ENCODE measurements at places on chromosomes 11 and 22.

DNA sequence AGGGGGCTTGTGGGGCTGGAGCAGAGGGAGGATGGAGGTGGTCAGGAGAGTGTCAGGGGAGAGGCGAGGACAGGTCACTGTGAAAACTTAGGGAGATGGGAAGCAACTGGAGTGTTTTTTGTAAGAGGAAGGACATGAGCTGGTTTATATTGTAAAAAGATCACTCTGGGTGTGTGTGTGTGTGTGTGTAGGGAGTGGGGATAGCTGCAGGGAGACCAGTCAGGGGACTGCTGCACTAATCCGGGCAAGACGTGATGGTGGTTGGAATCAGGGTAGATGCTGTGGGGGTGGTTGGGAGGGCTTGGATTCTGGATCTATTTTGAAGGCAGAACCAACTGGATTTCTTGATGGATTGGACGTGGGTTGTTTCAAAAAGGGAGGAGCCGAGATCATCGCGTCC is 11.3 kb upstream of the SYT7 start:
- DNase-seq: no peak

DNA sequence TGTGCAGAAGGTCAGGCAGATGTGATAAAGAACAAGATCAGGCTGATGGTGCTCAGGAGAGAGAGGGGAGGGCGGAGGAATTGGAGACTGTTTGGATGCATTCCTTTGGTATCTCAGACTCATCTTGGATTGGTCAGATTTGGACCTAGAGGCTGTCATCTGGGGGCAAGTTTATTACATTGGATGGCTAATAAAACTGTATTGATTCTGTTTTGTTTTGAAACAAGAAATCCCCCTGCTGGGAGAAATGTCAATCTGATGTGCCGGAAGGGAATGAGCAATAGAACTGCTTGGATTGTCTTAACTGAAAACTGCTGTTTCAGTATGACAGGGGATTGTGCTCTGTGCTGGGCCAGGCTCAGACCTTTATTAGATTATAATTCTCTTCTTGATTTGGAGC is 25.5 kb upstream of the CCDC90B start:
- DNase-seq: no peak

- no peak for DNase-seq
Observed at GRCh38 chr11:72629266-72629665, 45.0 kb downstream of the PDE2A start.

DNA sequence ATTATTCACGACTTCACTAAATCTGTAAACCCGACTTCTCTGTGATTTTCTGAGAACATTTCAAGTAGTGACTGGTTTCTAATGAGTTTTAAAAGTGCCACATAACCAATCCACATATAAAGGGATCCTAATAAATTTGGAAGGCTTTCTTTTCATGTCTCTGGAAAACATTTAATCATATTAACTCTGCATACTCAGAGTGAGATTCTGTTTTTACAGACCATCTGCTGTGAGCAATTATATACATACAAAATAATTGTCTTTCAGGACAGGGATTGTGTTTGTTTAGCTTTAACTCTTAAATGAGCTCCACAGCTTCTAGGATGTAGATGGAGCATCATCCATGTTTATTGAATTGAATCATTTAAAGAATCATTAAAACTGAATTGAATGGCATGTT is 65.1 kb downstream of the PRMT3 start:
- DNase-seq: no peak

GRCh38 chr11:35061516-35062440 is 77.2 kb upstream of the CD44 start:
- DNase-seq: peak; percentile 68

- DNase-seq: no peak
Observed at GRCh38 chr11:8062781-8063257, 18.2 kb upstream of the TUB start.

DNA sequence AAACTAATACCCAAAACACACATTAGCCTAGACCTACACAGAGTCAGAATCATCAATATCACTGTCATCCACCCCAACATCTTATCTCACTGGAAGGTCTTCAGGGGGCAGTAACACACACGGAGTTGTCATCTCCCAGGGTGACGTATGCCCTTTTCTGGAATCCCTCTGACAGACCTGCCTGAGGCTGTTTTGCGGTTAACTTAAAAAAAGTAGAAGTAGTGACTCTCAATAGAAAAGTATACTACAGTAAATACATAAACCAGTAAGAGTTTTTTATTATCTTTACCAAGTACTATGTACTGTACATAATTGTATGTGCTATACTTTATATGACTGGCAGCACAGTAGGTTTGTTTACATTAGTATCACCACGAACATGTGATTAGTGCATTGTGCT is 80.5 kb downstream of the PGR start:
- DNase-seq: no peak

DNA sequence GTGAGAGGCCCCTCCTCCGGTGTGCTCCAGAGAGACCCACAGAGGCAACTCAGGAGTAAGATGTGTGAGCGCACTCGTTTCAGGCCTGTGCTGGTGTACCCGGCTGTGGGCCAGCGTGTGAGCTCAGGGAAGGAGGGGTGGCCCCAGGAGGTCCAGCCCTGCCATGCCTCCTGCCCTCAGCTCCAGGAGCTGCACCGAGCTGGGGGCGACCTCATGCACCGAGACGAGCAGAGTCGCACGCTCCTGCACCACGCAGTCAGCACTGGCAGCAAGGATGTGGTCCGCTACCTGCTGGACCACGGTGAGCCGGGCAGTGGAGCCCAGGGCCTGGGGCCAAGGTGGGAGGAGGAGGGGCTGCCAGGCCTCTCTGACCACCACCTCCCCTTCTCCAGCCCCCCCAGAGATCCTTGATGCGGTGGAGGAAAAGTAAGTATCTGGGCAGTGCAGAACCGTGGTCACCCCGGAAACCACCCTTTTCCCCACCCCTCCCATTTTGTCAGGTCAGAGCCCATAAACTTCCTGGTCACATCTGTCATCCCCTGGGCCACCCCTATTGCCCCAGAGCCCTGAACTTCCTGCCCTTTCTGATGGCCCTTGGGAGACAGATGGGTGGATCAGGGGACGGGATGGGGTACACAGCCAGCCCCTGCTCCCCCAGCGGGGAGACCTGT is 2.5 kb upstream of the MDK start:
- no peak for DNase-seq
